ENCODE measurements at places on chromosomes 11 and 22.

DNA sequence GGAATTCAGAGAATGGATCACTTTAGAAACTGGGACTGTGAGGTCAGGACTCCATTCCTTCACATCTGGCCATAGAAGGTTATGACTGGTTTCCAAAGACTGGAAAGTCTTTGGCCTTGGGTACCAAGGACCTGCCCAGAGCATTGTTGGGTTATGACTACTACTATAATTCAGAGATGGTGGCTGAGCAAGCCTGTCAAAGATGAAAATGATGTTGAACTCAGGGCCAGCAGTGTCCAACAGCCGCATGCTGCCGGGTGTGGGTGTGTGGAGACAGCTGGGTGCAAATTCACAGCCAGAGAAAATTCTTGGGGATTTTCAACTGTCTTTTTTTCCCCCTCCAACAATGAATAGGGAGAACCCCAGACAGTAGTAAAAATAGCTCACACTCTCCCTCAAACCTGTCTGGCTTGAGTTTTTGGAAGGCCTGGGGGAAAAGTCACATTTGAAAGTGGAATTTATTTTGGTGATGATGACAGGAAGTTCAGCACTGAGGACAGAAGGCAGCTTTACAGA is 166.8 kb upstream of the NCAM1 start:
- no peak overlapping the region for H3K4me3 ChIP-seq
- no peak overlapping the region for H3K27ac ChIP-seq
- DNase-seq: peak; percentile 48
- no peaks in the 10 kb centered on the region for H3K36me3 ChIP-seq

GRCh38 chr22:19753090-19753842 is 7.3 kb upstream of the TBX1 start:
- no peak overlapping the region for H3K27ac ChIP-seq
- no peak overlapping the region for H3K4me3 ChIP-seq
- H3K27me3 ChIP-seq: peaks cover 25% of the 10 kb centered on the region
- DNase-seq: no peak

- H3K36me3 ChIP-seq: no peaks in the 10 kb centered on the region
- H3K4me3 ChIP-seq: no peak overlapping the region
- no peak overlapping the region for H3K27ac ChIP-seq
- no peak for DNase-seq
Measured at GRCh38 chr11:34292546-34292945, 65.3 kb downstream of the ABTB2 start.

- H3K36me3 ChIP-seq: no peaks in the 10 kb centered on the region
- H3K4me1 ChIP-seq: no peaks in the 10 kb centered on the region
- no peaks in the 10 kb centered on the region for H3K27me3 ChIP-seq
- DNase-seq: no peak
Measured at GRCh38 chr11:88819616-88820015, 246.2 kb downstream of the GRM5 start.

GRCh38 chr11:64855596-64856304 is 11.3 kb upstream of the CDC42BPG start:
- H3K4me1 ChIP-seq: peaks cover 40% of the 10 kb centered on the region
- H3K36me3 ChIP-seq: peaks cover 22% of the 10 kb centered on the region
- H3K4me3 ChIP-seq: peak overlapping the region; percentile 23
- DNase-seq: peak; percentile 38
- H3K27me3 ChIP-seq: no peaks in the 10 kb centered on the region

GRCh38 chr11:76214968-76215548 is 8.8 kb upstream of the WNT11 start:
- 0 out of 2 replicates have a peak, but pooled peaks cover under 1% of the 10 kb centered on the region for H3K4me1 ChIP-seq
- no peak overlapping the region for H3K27ac ChIP-seq
- peaks cover 4% of the 10 kb centered on the region for H3K27me3 ChIP-seq
- H3K4me3 ChIP-seq: no peak overlapping the region
- no peaks in the 10 kb centered on the region for H3K36me3 ChIP-seq

DNA sequence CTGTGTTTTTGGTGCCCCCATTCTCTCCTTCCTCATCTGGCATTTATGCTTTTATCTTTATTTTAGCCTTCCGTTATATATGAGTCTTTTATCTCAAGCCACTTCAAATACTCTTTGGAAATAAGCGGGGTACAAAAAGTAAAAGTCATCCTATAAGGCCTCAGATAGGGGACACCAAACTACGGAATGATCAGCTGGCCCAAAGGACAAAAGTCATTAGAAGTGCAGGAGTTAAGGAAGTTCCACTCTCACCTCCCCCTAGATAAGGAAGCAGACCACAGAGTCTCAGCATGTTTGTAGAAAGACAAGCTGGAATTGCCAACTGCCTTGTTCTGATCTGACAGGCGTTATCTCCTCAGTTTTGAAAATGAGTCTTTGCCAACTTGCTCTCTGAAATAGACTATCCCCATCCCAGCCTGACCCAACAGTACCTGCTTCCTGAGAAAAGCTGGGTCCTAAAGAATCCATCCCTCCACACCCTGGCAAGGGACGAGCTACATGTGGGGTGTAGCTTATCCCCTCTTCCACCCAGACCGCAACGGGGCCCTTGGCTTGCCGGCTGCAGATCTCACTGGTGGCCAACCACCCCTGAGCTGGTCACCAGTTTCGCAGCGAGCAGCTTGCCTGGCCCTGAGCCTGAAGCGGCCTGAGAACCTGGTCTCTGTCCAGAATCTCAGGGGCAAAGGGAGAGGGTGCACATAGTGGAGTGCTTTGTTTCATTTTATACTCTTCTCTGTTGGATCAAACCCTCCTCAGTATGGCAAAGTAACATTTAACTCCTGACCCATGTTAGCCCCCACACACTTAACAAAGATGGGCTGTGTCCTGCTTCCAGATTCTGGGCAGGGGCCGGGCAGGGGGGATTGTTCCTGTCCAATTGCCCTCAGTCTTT is 13.8 kb downstream of the FADS2 start:
- H3K4me3 ChIP-seq: no peak overlapping the region
- no peaks in the 10 kb centered on the region for H3K27me3 ChIP-seq
- no peaks in the 10 kb centered on the region for H3K4me1 ChIP-seq
- DNase-seq: no peak
- no peaks in the 10 kb centered on the region for H3K36me3 ChIP-seq

- no peak overlapping the region for H3K4me3 ChIP-seq
- peak; percentile 46 for DNase-seq
- H3K27ac ChIP-seq: no peak overlapping the region
- H3K4me1 ChIP-seq: peaks cover 9% of the 10 kb centered on the region
Measured at GRCh38 chr11:35398881-35399280, 20.5 kb downstream of the SLC1A2 start.

- H3K4me3 ChIP-seq: no peak overlapping the region
- H3K36me3 ChIP-seq: no peaks in the 10 kb centered on the region
- peaks cover 36% of the 10 kb centered on the region for H3K4me1 ChIP-seq
- no peak overlapping the region for H3K27ac ChIP-seq
Measured at GRCh38 chr11:113188371-113188834, 126.0 kb upstream of the TTC12 start.

DNA sequence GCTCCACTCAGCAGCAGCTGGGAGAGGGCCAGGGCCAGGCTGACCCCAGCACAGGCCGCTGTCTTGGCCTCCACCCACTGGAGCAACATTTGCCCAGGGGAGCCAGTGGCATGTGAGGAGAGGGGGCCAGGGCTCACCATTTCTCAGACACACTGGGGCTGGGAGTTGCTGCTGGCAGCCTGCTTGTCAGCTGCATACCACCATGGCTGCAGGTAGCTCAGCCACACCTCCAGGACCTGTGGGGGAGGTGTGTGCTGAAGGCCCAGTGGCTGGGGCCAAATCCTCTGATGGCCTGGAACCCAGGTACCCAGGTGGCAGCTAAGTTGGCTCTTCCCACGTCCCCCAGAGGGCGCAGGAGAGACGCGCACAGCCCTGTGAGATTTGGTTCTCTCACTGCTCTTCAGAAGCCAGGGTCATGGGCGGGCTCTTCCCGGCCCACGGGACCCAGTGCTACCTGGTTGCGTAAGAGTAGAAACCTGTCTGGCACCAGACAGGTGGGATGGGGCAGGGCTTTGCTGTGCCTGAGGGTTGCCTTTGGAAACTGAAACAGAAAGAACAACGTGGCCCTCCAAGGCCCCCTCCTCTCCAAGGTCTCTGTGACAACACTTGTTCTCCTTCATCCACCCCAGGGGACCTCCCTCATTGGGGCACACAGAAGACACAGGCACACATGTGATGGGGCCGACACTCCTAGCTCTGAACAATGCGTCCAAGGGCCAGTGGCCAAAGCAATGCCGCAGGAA is 98.8 kb downstream of the MED15 start:
- H3K27ac ChIP-seq: no peak overlapping the region
- no peaks in the 10 kb centered on the region for H3K4me1 ChIP-seq
- no peaks in the 10 kb centered on the region for H3K36me3 ChIP-seq

GRCh38 chr11:116556483-116556882 is 216.3 kb downstream of the BUD13 start:
- DNase-seq: no peak
- H3K4me3 ChIP-seq: no peak overlapping the region
- H3K27ac ChIP-seq: no peak overlapping the region
- no peaks in the 10 kb centered on the region for H3K27me3 ChIP-seq
- H3K36me3 ChIP-seq: no peaks in the 10 kb centered on the region

DNA sequence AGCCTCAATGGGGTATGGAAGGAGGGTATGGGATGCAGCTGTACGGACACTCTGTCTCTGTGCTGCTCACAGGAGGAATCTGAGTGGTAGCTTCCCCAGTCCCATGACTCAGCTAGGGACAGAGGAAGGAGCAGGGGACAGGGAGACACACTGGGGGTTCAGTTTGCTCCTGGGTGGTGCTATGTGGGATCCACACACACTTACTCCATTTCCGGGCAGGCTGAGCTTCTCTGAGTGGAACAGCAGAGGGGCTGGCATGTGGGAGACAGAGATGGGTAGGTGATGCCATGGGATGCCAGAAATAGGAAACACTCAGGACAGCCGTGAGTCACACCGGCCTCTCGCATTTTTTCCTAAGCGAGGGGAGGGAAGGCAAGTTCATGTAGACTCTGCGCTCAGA is 59.2 kb upstream of the KIRREL3 start:
- peaks cover 9% of the 10 kb centered on the region for H3K27me3 ChIP-seq
- H3K36me3 ChIP-seq: no peaks in the 10 kb centered on the region
- peak; percentile 91 for DNase-seq
- peak overlapping the region; percentile 40 for H3K4me3 ChIP-seq

- H3K36me3 ChIP-seq: no peaks in the 10 kb centered on the region
- H3K27ac ChIP-seq: no peak overlapping the region
- DNase-seq: no peak
Measured at GRCh38 chr22:36770513-36771231, 5.2 kb downstream of the IFT27 start.

GRCh38 chr11:45041596-45041995 is 90.9 kb upstream of the TP53I11 start:
- no peak overlapping the region for H3K27ac ChIP-seq
- H3K4me3 ChIP-seq: no peak overlapping the region
- DNase-seq: no peak
- no peaks in the 10 kb centered on the region for H3K27me3 ChIP-seq
- no peaks in the 10 kb centered on the region for H3K36me3 ChIP-seq

GRCh38 chr11:31813391-31814175 is 2.5 kb upstream of the PAX6 start:
- peaks cover 15% of the 10 kb centered on the region for H3K4me1 ChIP-seq
- peaks cover 89% of the 10 kb centered on the region for H3K27me3 ChIP-seq
- no peaks in the 10 kb centered on the region for H3K36me3 ChIP-seq
- H3K27ac ChIP-seq: no peak overlapping the region
- H3K4me3 ChIP-seq: peak overlapping the region; percentile 53
- DNase-seq: no peak

DNA sequence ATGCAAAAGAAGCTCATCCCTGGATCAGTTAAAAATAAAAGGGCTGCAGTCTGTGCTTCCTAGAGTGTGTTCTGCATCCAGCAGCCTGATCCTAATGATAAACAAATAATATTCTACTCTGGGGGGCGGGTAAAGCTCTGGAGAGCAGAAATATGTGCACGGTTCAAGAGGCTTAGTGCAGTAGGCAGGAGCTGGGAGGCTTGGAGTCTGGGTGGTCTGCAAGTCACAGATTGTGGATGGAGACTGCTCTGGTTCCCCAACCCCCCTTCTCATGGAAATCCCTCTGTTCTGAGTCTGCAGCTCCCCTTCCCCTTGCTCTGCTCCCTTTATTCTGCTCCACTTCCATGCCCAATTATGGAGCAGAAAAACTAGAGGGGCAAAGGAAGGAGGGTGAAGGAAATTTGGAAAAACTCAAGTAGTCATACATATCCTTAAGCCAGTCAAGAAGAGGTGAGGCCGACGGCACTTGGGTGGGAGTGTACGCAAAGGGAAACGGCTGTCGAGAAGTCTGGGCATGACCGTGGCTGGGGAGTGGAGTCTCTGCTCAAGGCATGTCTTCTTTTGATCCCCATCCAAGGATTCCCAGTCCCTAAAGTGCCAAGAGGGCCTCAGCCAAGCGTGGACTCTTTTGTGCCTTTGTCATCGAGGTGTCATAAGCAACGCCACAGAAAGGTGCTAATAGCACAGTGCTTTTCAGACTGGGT is 16.3 kb upstream of the CLMP start:
- H3K4me3 ChIP-seq: peak overlapping the region; percentile 31
- peaks cover 21% of the 10 kb centered on the region for H3K4me1 ChIP-seq
- no peaks in the 10 kb centered on the region for H3K36me3 ChIP-seq
- no peak for DNase-seq
- H3K27me3 ChIP-seq: no peaks in the 10 kb centered on the region

DNA sequence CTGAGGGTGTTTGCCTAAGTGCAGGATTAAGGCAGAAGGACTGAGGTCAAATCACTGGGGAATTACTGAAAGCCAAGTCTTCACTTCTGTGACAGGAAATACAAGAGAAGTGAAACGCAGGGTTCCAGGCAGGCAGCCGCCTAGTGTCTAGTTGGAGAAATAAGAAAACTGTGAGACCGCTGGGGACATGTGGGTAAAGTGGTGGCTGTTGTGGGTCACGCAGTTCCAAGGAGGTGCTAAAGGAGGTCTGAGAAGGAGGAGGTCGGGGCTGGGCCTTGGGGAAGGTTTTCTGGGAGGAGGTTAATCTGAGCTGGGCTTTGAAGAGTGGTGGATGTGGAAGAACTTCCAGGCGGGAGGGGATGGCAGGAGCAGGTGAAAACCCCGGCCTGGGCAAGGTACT is 11.2 kb downstream of the MCM5 start:
- DNase-seq: no peak
- no peak overlapping the region for H3K4me3 ChIP-seq
- H3K27ac ChIP-seq: no peak overlapping the region
- H3K4me1 ChIP-seq: no peaks in the 10 kb centered on the region
- no peaks in the 10 kb centered on the region for H3K27me3 ChIP-seq

- H3K4me1 ChIP-seq: peaks cover 8% of the 10 kb centered on the region
- no peak for DNase-seq
Measured at GRCh38 chr22:47102081-47102480, 339.6 kb downstream of the TBC1D22A start.
